Large intestine (tissue), 12 donors: ENCODE measurements at places on chromosomes 3 and 15. TPM values are rescaled to one million over a fixed set of nuclear protein-coding genes. Genes with fewer than 3 reads are reported as not detected.

GRK7 gene
- not detected for polyA plus RNA-seq

POU1F1 gene
- 0.06 TPM for polyA plus RNA-seq

ATP10A gene
- 2.2 TPM for polyA plus RNA-seq

DNA sequence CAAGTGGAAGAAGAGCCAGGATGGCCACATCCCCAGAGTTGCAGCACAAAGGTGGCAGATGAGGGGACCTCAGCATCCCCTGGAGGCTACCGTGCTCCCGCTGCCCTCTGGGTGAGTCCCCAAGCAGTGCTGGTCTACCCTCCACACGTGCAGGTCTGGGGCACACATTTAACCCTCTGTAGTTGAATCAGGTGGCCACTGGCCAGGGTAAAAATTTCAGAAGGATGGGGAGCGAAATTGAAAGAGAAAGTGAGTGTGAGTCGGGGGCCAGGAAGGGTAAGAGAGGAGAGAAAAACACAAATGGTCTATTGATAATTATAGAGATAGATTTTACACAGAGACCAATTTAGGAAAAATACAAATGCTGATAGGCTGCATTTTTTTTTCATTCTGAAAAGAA lies 139.5 kb upstream of the EIF1B start:
- no peak overlapping the region for H3K4me3 ChIP-seq
- H3K4me1 ChIP-seq, result no peaks in the 10 kb centered on the region
- no peak for DNase-seq
- H3K27me3 ChIP-seq, result no peaks in the 10 kb centered on the region
- no peak overlapping the region for H3K27ac ChIP-seq

DNA sequence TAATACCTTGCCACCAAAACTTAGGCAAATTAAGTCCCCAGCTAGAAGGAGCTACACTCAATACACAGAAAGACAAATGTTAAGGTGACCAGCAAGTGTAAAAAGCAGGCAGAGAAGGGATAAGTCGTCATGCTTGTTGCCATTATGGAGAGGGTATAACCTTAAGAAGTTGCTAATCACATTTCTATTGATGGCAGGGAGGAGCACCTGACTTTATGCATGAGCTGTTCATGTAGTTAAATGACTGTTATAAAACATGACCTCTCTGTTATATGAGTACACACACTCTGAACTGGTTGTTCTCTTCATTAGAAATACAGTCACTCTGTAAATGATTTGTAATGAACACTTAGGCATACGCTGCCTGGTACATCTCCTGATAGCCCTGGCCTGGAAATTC lies 6.6 kb upstream of the CCNL1 start:
- DNase-seq, result peak; percentile 50
- no peak overlapping the region for H3K4me3 ChIP-seq
- H3K36me3 ChIP-seq, result no peaks in the 10 kb centered on the region
- peak overlapping the region; percentile 80 for H3K27ac ChIP-seq
- no peaks in the 10 kb centered on the region for H3K27me3 ChIP-seq
- peaks cover 18% of the 10 kb centered on the region for H3K4me1 ChIP-seq

DNA sequence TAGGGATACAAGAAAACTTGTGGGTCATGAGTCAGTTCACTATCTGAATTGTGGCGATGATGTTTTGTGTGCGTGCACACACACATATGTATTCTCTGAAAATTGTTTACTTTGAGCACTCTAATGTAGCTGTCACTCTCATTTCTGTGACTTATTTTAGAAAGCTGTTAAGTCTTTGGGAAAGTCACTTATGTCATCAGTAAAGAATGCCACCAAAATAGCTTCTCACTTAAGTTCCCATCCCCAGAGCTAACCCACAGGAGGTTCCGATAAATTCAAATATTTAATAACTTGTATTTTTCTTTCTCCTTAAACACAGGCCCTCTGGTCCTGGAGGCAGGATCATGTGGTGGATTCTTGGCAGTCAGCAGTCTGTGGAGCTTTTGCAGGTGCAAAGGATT lies 138.3 kb downstream of the LRIG1 start:
- H3K4me3 ChIP-seq, result no peak overlapping the region
- H3K27ac ChIP-seq, result no peak overlapping the region
- H3K4me1 ChIP-seq, result peaks cover 7% of the 10 kb centered on the region
- no peak for DNase-seq
- H3K27me3 ChIP-seq, result no peaks in the 10 kb centered on the region
- H3K36me3 ChIP-seq, result no peaks in the 10 kb centered on the region

- H3K27me3 ChIP-seq, result peaks cover 2% of the 10 kb centered on the region
- H3K4me1 ChIP-seq, result no peaks in the 10 kb centered on the region
- no peak overlapping the region for H3K4me3 ChIP-seq
- no peak for DNase-seq
Measured at GRCh38 chr3:107285197-107285596, 92.0 kb upstream of the CCDC54 start.

GRCh38 chr15:90001683-90002427 lies 731 bp downstream of the ZNF710 start:
- peak overlapping the region; percentile 79 for H3K4me3 ChIP-seq
- H3K27ac ChIP-seq, result peak overlapping the region; percentile 87
- H3K36me3 ChIP-seq, result peaks cover 3% of the 10 kb centered on the region
- DNase-seq, result peak; percentile 71
- peaks cover 46% of the 10 kb centered on the region for H3K4me1 ChIP-seq

GRCh38 chr15:38560456-38560926 lies 4.1 kb downstream of the RASGRP1 start:
- no peak for DNase-seq
- peaks cover 14% of the 10 kb centered on the region for H3K27me3 ChIP-seq
- H3K36me3 ChIP-seq, result no peaks in the 10 kb centered on the region
- H3K4me3 ChIP-seq, result no peak overlapping the region
- peaks cover 18% of the 10 kb centered on the region for H3K4me1 ChIP-seq

GRCh38 chr15:83036253-83036652 lies 24.8 kb upstream of the C15orf40 start:
- H3K4me1 ChIP-seq, result no peaks in the 10 kb centered on the region
- H3K27me3 ChIP-seq, result no peaks in the 10 kb centered on the region
- DNase-seq, result no peak
- peaks cover 36% of the 10 kb centered on the region for H3K36me3 ChIP-seq

DNA sequence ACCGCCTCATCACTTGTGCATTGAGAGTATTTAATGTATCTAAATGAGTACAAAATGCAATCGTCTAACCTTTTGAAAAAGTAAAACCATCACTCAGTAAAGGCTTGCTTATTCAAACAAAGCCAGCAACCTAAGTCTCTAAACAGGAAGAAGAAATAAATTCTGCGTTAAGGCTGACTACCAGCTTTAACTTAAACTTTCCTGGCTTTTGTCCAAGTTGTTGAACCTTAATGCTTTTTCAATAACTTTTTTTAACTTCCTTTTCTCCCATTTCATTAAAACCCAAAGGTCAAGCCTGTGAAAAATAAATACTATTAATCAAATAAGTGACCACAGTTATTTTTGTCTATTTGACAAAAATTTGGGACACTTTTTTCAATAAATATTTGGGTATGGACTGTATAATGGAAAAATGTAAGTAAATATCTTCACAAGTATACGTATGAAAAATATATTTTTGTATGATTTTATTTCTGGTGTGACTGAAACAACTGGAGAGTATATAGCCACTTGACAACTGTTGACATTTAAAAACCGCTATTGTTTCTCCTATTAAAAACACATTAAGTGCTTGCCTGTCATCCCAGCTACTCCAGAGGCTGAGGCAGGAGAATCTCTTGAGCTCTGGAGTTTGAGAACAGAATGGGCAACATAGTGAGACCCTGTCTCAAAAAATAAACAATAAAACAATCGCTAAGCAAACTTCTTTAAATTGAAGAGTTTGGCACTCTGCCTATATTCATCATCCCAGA lies 2.9 kb downstream of the KLHL24 start:
- no peak overlapping the region for H3K4me3 ChIP-seq
- no peak for DNase-seq
- H3K27me3 ChIP-seq, result no peaks in the 10 kb centered on the region
- H3K36me3 ChIP-seq, result no peaks in the 10 kb centered on the region
